Stimulated activated CD4-positive, alpha-beta T cell treated with anti-CD3 and anti-CD28 coated beads, Interleukin-4, amount 100 ng/mL, for 24 hours (primary cell): ENCODE measurements at places on chromosomes 4 and X.

GRCh38 chrX:124347242-124347641 lies 879 bp downstream of the SH2D1A start:
- DNase-seq = peak; percentile 49

GRCh38 chr4:28835501-28835900 lies 1884.7 kb upstream of the PCDH7 start:
- DNase-seq = no peak

GRCh38 chrX:133297284-133297683 lies 79.1 kb upstream of the TFDP3 start:
- no peak for DNase-seq

- DNase-seq = no peak
These were observed 38.4 kb upstream of the CLNK start for GRCh38 chr4:10722957-10723356.

GRCh38 chr4:172692701-172693100 lies 475.9 kb upstream of the GALNT7 start:
- DNase-seq = no peak

GRCh38 chr4:74395633-74396032 lies 30.7 kb downstream of the EREG start:
- DNase-seq = no peak

DNA sequence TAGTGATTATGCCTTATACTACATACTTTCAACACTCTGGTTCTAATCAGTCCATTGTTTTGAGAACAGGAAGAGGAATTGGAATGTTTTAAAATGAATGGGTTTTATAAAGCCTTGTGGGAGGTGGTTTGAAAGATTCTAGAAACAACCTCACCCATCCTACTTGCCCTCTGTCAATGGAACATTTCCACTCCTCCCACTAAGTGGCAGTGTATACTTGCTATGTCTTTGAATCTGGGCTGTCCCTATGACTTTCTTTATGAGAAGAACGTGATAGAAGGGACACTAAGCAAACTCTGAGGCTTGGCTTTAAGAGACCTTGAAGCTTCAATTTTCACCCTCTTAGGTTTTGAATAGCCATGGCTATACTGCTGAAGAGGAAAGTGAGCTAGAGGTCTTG lies 611.2 kb downstream of the PPP4R3C start:
- DNase-seq = no peak

DNA sequence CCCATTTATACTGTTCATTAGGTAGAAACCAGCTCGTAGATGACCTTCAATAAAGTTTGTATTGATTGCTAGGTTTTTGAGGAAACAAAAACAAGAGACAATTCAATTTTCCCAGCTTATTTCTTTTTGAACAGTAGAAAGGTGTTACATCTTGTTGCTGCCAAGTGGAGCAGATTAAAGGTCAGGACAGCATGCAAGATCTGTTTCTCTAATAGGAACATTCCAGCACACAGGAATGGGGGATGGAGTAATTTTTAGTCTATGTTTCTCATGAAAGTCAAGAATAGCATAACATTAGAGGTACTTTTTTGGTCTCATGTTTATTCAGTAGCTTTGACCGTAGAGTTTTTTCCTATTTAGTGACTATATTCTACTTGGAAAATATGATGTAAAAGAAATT lies 132.4 kb downstream of the IL1RAPL1 start:
- no peak for DNase-seq

GRCh38 chrX:56397636-56398035 lies 165.5 kb downstream of the KLF8 start:
- peak; percentile 3 for DNase-seq

DNA sequence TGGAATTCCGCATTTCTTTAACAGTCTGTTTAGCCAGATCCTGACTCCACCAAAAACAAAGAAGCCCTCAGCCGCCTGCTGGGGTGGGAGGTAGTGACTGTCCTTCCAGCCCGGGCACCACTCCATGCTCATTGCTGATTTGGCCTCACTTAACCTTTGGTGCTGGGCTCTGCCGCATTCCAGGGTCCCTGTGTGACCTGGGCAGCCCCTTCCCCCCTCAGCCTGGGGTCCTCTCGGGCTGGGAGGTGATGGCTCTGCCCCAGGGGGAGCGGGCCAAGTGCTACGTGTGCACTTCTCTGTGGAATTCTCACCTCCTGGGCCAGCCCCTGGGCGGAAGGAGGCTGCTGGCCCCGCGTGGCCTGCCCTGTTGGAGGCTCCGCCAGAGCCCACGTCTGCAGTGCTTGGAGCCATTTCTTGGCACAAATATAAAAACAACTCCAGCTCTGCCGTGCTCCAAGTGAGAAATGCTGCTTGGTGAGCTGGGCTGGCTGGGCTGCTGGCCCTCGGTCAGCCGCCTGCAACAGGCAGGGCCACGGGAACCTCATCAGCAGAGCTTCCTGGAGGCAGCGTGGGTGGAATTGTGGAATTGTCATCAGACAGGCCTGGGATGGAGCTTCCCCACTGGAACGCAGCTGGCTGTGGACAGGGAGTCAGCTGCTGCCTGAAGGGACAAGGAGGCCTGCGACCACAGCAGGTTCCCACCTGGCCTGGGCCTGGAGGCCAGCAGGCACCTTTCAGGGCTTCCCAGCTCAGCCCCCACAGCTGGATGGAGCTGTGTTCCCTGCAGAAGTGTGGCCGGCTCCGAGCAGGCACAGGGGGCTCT lies 66.0 kb downstream of the TRMT44 start:
- DNase-seq = no peak

- no peak for DNase-seq
These were observed 408.2 kb downstream of the SMARCA1 start for GRCh38 chrX:129115104-129115503.

DNA sequence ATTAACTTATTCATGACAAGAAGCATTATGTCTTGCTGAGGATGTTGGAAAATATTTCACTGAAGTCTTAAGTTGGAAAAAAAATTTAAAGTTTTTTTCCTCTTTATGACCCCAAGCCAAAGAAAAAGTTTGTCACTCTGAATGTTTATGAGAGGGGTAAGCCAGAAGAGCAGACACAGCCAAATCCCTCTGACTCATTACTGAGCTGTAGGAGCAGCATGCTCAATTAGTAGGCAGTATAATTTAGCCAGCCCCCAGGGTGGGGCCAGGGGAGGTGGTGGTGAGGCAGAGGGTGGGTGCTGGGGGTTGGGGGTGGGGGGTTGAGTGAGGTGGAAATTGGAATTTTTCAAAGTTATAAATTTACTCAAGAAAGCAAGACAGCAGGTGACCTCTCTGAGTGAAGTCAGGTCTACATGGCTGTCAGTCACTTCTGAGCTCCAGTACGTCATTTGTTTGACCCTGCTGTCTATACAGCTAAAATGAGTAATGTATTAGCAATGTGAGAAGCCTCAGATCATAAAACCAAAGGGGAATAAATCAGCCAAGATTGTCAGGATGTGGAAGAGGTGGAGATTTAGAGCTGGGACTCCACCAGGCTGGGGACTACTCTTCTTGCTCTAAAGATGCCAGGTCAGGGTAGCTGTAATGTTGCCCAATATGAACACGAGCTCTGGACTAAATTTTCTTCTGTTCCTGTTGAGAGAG lies 98.8 kb upstream of the NDP start:
- no peak for DNase-seq

DNA sequence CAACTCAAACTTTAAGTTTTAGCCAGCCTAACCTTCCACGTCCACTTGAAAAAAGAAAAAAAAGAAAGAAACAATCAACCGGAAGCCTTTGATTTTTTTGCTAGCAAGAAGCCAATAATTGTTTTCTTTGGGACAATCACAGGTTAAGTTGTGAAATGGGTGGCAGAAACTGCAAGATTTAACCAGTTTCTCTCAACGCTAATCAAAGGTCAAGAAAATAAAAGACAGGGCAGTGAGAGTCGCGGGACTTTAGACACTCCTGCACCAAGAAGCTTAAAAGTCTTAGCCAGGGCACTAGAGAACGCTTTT lies 1.0 kb downstream of the ACSL1 start:
- no peak for DNase-seq

GRCh38 chr4:181971973-181972372 lies 271.2 kb upstream of the TENM3 start:
- DNase-seq = no peak

- no peak for DNase-seq
These were observed 22.3 kb upstream of the TMEM165 start for GRCh38 chr4:55373461-55373860.

GRCh38 chr4:73603854-73604584 lies 16.2 kb downstream of the RASSF6 start:
- DNase-seq = no peak

DNA sequence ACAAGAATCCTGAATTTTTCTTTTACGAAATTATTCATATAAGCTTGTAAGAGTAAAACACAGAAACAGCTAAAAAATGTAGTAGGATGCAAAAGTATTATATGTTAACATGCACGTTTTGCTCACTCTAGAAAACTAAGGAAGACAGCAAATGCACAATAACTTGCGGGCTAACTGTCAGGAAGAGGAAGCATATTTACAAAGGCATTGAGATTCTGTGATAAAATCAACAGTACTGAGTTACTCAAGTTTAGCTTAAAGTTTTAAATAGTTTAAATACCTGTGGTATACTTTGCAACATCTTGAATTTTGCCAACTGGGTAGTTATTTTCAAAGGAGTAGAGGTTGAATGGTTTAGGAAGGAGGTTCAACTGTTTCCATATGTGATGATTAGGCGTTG lies 37.0 kb downstream of the SH2D1A start:
- no peak for DNase-seq

- DNase-seq = no peak
These were observed 122.4 kb downstream of the RAP1GDS1 start for GRCh38 chr4:98383431-98384106.

DNA sequence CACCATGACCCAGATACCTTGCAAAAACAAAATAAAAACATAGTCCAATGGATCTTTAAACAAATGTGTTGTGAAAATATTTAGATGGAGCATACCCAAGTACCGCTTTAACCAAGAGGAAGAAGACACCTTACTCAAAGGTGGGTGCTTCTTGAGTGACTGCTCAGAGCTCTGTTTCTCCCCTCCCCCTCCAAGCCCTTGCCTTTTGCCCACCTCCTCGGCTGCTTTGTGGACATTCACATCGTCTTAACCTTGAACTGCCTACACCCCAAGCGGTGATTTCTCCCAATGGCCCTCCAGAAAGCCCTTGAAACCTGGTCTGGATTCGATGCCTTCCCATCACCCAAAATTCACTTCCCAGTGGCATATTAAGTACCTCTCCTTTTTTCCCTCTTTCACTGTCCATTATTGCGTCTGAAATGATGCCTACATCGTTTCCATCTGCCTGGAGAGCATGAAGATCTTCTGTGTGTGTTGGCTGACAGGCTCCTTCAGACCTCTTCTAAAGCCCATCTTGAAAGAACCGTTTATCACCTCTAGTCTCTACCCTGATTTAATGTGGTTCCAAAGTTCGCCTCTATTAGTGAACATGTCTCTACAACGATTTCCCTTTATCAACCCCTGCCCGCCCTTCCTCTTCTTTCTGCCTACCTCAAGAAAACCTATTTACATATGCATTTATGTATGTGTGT lies 968 bp downstream of the GPRIN3 start:
- peak; percentile 22 for DNase-seq

GRCh38 chr4:122621016-122621507 lies at the start of gene IL21:
TSS of gene IL21 (minus strand) at chr4:122621066. CDS start at chr4:122621011, 55 bp downstream.
- DNase-seq = peak; percentile 27

DNA sequence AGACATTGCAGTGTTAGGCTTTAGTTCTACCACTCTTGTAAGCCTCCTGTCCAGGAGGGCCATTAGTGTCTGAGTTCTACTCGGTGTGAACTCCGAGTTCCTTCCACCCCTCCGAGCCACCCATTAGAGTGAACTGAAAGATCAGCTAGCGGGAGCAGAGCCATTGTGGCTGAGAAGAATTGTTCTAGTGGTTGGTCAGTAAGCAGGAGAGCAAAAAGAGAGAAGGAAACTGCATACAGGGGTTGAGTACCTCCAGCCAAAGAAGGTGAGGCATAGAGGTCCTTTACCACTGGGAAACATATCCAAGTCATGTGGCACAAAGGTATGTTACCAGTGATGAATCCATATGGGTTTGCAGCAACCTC lies 96.9 kb downstream of the CPE start:
- DNase-seq = no peak

DNA sequence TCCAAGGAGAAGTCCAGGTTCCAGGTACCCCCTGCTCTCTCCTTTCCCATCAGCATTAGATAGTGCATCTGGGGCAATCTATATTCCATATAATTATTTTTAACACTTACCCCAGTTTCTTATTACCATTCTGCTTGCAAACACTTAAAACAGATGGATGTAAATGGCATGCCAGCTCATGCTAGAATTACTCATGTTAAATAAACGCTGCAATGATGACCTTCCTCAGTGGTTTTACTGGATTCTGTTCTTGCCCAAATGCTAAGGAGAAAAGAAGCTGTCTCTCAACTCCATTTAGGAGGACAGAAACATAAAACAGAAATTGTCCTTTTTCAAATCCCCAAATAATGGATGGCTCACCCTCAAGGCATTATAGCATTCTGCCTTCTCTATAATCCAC lies 161.1 kb downstream of the NLGN4X start:
- DNase-seq = no peak

- no peak for DNase-seq
These were observed 54.0 kb downstream of the DHRSX start for GRCh38 chrX:2446815-2447214.

DNA sequence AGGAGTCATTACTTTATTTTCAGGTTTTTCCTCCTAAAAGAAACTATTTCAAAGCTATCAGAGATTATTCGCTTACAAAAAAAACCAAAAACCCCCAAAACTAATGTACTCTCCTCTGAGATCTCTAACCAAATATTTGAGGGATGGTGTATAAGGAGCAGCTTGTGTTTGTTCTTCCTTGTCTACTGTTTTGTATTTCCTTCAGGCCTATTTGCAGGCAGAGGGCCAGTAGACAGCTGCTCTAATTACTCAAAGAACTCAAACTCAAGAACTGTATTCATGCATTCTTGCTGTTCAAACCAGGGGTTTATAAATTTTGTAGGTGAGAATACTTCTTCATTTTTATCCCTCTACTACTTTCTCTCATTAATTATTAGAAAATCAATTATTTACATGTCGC lies 51.3 kb downstream of the SH3RF1 start:
- DNase-seq = no peak

DNA sequence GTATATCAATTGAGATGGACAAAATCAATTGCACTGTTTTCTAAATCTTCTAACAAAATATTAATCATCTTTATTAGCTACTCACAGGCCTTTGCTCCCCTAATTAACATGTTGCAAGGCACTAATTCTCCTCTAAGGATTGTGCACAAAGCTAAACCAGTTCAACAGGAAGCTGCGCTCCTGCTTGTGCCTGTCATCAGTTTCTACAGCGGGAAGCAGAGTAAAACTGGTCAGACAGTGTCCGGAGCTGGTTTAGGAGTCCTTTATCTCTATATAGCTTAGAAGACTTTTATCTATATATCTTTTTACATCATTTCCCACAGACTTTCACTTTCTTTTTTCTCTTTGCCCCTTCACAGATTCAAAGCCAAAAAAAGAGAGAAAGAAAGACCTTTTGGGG lies 79.1 kb downstream of the ELOVL6 start:
- DNase-seq = no peak

DNA sequence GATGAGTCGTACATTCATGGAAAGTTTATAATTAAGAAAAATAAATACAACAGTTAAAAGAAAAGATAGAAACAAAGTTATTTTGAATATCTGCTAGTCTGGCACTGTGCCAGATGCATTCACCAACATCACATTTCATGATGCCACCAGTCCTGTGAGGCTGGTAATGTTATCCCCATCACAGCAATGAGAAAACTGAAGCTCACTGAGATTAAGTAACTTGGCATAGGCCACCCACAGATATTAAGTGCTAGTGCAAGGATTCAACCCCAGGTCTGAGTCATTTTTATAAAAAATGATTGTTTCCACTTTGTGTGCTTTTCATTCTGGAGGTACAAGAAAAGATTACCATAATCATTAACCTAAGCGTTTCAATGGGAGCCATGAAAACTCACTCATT lies 65.0 kb upstream of the IL15 start:
- DNase-seq = no peak

GRCh38 chrX:119015407-119016237 lies 41.2 kb downstream of the LONRF3 start:
- peak; percentile 40 for DNase-seq
